ENCODE measurements at places on chromosomes 16 and 17. TPM values are rescaled to one million over a fixed set of nuclear protein-coding genes. Genes with fewer than 3 reads are reported as not detected.

NXPH3 gene
- not detected for total RNA-seq

GOT2 gene
- 31.3 TPM for total RNA-seq

CACNG4 gene
- not detected for total RNA-seq

ARL17A gene
- 2.9 TPM for total RNA-seq

B3GNT9 gene
- total RNA-seq, result 8.7 TPM

SDR42E1 gene
- total RNA-seq, result 29.1 TPM

INO80E gene
- 22.6 TPM for total RNA-seq

CX3CL1 gene
- not detected for total RNA-seq

SCRN2 gene
- total RNA-seq, result 28.2 TPM

APOBR gene
- total RNA-seq, result not detected

ADGRG3 gene
- total RNA-seq, result 0.13 TPM

ALOX15 gene
- total RNA-seq, result under 0.01 TPM

NECAB2 gene
- not detected for total RNA-seq

KRT9 gene
- total RNA-seq, result 0.51 TPM

TLCD3B gene
- not detected for total RNA-seq

CEP112 gene
- 2.4 TPM for total RNA-seq

HEATR9 gene
- total RNA-seq, result not detected

ZP2 gene
- not detected for total RNA-seq

SPNS2 gene
- total RNA-seq, result 3.9 TPM

PIPOX gene
- 0.26 TPM for total RNA-seq

ADAM11 gene
- 0.53 TPM for total RNA-seq

TBC1D3H gene
- total RNA-seq, result not detected

IFI35 gene
- 0.79 TPM for total RNA-seq

KRTAP4-16 gene
- total RNA-seq, result not detected

DNASE1L2 gene
- total RNA-seq, result 0.64 TPM

RAI1 gene
- 8.8 TPM for total RNA-seq

ABCA6 gene
- 0.38 TPM for total RNA-seq

NLRP1 gene
- total RNA-seq, result 12.9 TPM

DHX8 gene
- 32.9 TPM for total RNA-seq

CDRT15L2 gene
- not detected for total RNA-seq

ABCA10 gene
- total RNA-seq, result 1.3 TPM

FOXL1 gene
- 1.5 TPM for total RNA-seq

UBALD2 gene
- total RNA-seq, result 3.4 TPM

KPNB1 gene
- total RNA-seq, result 211 TPM

COX4I1 gene
- 639 TPM for total RNA-seq

KRT14 gene
- total RNA-seq, result 463 TPM

CPNE2 gene
- 5.6 TPM for total RNA-seq

TAT gene
- not detected for total RNA-seq

WWOX gene
- 11.0 TPM for total RNA-seq

GRAP gene
- total RNA-seq, result not detected

METTL23 gene
- 18.7 TPM for total RNA-seq

BEAN1 gene
- total RNA-seq, result 0.38 TPM

TAX1BP3 gene
- 150 TPM for total RNA-seq

LRRC37A gene
- 1.9 TPM for total RNA-seq

LDHD gene
- 0.53 TPM for total RNA-seq

CLEC19A gene
- total RNA-seq, result not detected

CCL11 gene
- total RNA-seq, result not detected

INCA1 gene
- total RNA-seq, result 0.53 TPM

NOMO2 gene
- total RNA-seq, result 111 TPM

SAMD14 gene
- total RNA-seq, result 0.26 TPM

HIC1 gene
- total RNA-seq, result 0.64 TPM

CACNG3 gene
- not detected for total RNA-seq

CD300LD gene
- not detected for total RNA-seq

EXOC3L1 gene
- not detected for total RNA-seq

Measured in bronchial epithelial cell (primary cell).